Mammary microvascular endothelial cell (primary cell): ENCODE measurements at places on chromosomes 4 and X. TPM values are rescaled to one million over a fixed set of nuclear protein-coding genes. Genes with fewer than 3 reads are reported as not detected.

MAGEA10 gene
- total RNA-seq: not detected in 2 replicates

SPATA4 gene
- not detected in 2 replicates for total RNA-seq

CXorf66 gene
- total RNA-seq: not detected in 2 replicates

HTN1 gene
- 1.1 and 6.1 TPM in 2 replicates for total RNA-seq

RPS6KA3 gene
- 63.8 and 68.8 TPM in 2 replicates for total RNA-seq

FGF16 gene
- total RNA-seq: 0.98 and 1.9 TPM in 2 replicates

GLRA3 gene
- not detected in 2 replicates for total RNA-seq

BMX gene
- 13.5 and 14.0 TPM in 2 replicates for total RNA-seq

NWD2 gene
- not detected in 2 replicates for total RNA-seq

SPINK2 gene
- total RNA-seq: not detected in 2 replicates

CXCL1 gene
- 141 and 147 TPM in 2 replicates for total RNA-seq

MAP7D2 gene
- 0.30 and 0.40 TPM in 2 replicates for total RNA-seq

PRSS12 gene
- total RNA-seq: 5.1 and 8.1 TPM in 2 replicates

RHOH gene
- 1.1 and 3.3 TPM in 2 replicates for total RNA-seq

SPIN2A gene
- 0.33 TPM in 1 of 2 replicates, not detected in the other for total RNA-seq

GPRASP1 gene
- 0.13 and 0.20 TPM in 2 replicates for total RNA-seq

SSX2 gene
- not detected in 2 replicates for total RNA-seq

PCDH10 gene
- 0.25 and 0.33 TPM in 2 replicates for total RNA-seq

GSX2 gene
- not detected in 2 replicates for total RNA-seq

DMRTC1 gene
- total RNA-seq: not detected in 2 replicates

TMEM255A gene
- total RNA-seq: not detected in 2 replicates

CT45A2 gene
- not detected in 2 replicates for total RNA-seq

CTAG2 gene
- total RNA-seq: not detected in 2 replicates

PPP4R3C gene
- total RNA-seq: not detected in 2 replicates

NDP gene
- total RNA-seq: 0.15 TPM in 1 of 2 replicates, not detected in the other

PLK4 gene
- total RNA-seq: 16.3 and 17.4 TPM in 2 replicates
